ENCODE measurements at places on chromosomes 7 and 10.

GRCh38 chr7:2953099-2953498 is 90.6 kb downstream of the CARD11 start:
- no peak for DNase-seq

GRCh38 chr10:48460182-48460581 is 144.7 kb downstream of the ARHGAP22 start:
- DNase-seq = no peak

GRCh38 chr7:32145911-32146310 is 75.7 kb upstream of the PDE1C start:
- DNase-seq = no peak

DNA sequence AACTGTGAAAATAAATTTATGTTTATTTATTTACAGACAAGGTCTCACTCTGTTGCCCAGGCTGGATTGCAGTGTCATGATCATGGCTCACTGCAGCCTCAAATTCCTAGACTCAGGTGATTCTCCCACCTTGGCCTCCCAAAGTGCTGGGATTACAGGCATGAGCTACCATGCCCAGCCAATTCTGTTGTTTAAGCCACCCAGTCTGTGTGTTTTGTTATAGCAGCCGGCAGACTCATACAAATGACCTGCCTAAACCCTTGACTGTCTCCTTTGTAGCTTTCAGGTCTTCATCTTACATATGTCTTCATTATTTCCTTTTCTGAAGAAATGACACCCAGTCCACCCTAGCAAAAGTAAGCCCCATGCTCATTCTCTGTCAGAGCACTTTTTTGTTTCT is 43.8 kb upstream of the KMT2C start:
- DNase-seq = no peak

Measured in small intestine (tissue), 16 donors.